ENCODE measurements at places on chromosomes 1 and 21. TPM values are rescaled to one million over a fixed set of nuclear protein-coding genes. Genes with fewer than 3 reads are reported as not detected.

The LRRC38 gene
- polyA plus RNA-seq: not detected

The PPP1R15B gene
- 8.8 TPM for polyA plus RNA-seq

The CCSAP gene
- polyA plus RNA-seq: 2.8 TPM

The GLMN gene
- polyA plus RNA-seq: 8.2 TPM

GRCh38 chr1:39529901-39530535 is 38.6 kb downstream of the BMP8A start:
- no peak for DNase-seq

DNA sequence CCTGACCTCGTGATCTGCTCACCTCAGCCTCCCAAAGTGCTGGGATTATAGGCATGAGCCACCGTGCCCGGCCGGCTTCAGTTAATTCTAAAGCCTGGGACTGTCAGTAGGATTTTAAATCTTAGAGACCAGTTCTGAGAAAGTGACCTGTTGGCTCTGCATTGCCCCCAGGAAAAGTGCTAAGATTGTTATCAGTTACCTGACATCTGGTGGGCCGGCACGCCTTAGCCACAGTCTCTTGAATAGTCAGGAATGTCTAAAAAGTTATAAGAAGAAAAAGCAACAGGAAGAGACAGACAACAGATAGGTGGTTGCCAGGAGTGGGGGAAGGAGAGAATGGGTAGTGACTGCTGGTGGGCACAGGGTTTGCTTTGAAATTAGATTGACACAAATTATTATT is 35.1 kb downstream of the RABGAP1L start:
- DNase-seq: no peak

GRCh38 chr1:159780583-159781582 is at the start of gene DUSP23:
Gene DUSP23 (plus strand): TSS chr1:159780962. CDS start chr1:159781101, 139 bp downstream.
- peak; percentile 95 for DNase-seq

DNA sequence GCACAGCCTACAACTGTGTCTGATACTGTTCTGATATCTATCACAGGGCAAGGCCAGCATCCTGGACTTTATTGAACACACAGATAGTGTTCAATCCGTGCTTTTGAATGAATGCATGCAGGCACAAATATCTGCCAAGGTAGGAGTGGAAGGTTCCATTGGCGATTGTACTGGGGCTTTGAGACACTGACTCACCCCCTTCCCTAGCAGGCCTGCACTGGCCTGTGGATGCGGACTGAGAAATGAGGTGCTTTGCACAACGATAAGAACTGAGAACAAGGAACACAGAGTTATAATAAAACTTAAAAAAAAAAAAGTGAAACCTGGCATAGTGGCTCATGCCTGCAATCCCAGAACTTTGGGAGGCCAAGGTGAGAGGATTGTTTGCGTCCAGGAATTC is 62.4 kb upstream of the NGF start:
- peak; percentile 83 for DNase-seq

- no peak for DNase-seq
Observed at GRCh38 chr1:96955307-96956012, 233.9 kb downstream of the PTBP2 start.

The KRTAP19-6 gene
- polyA plus RNA-seq: not detected

GRCh38 chr1:17579951-17580939 is 40.7 kb downstream of the ARHGEF10L start:
- no peak for DNase-seq

The CD164L2 gene
- 4.5 TPM for polyA plus RNA-seq

GRCh38 chr1:206021626-206022365 is 1.9 kb downstream of the CTSE start:
- DNase-seq: peak; percentile 64

- no peak for DNase-seq
Observed at GRCh38 chr1:204769997-204770396, 84.5 kb upstream of the LRRN2 start.

- DNase-seq: no peak
Observed at GRCh38 chr1:81432654-81433109, 368.1 kb upstream of the ADGRL2 start.

The FRRS1 gene
- polyA plus RNA-seq: 1.4 TPM

The VSIG8 gene
- polyA plus RNA-seq: 0.11 TPM

DNA sequence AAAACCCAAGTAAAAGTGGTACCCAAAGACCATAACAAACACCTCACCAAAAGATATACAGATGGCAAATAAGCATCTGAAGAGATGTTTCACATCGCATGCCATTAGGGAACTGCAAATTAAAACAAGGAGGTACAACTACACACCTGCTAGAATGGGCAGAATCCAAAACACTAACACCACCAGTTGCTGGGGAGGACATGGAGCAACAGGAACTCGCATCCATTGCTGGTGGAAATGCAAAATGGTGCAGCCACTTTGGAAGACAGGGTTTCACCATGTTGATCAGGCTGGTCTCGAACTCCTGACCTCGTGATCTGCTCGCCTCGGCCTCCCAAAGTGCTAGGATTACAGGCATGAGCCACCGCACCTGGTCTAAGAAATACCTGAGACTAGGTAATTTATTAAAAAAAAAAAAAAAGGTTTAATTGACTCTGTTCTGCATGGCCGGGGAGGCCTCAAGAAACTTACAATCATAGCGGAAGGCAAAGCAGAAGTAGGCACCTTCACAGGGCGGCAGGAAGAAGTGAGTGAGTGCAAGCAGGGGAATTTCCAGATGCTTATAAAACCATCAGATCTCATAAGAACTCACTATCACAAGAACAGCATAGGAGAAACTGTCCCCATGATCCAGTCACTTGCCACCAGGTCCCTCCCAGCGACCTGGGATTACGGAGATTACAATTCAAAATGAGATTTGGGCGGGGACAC is 30.2 kb upstream of the PRSS38 start:
- DNase-seq: no peak

DNA sequence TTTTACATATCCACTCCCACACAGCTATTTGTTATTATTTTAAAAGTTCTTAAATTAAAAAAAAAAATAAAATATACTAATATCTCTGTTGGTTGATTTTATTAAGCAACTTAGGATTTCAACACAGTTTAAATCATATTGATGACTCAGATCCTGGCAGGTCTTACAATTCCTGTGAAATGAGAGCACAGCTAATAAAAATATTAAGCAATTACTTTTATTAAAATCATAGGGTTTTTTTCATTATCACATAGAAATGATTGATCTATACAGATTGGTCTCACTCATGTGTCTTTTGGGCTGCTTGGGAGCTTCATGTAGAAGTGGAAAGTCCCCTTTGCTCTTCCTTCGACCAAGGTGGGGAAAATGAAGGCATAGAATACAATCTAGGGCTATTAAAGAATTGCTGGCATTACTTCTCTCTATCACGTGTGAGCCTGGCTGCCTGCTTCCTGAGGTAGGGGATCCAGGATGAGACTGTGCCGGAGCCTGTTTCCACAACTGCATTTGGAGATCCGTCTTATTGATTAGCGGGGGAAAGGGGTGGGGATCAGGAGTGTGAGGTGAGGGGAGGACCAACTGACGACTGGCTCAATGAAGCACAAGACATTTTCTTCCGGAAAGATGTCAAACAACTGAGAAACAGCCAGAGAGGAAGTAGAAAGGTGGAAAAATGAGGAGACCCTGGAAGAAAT is 858.0 kb downstream of the USP25 start:
- peak; percentile 74 for DNase-seq

The PDIK1L gene
- 1.0 TPM for polyA plus RNA-seq

GRCh38 chr21:45479691-45480675 is 62.3 kb downstream of the SLC19A1 start:
- DNase-seq: no peak

DNA sequence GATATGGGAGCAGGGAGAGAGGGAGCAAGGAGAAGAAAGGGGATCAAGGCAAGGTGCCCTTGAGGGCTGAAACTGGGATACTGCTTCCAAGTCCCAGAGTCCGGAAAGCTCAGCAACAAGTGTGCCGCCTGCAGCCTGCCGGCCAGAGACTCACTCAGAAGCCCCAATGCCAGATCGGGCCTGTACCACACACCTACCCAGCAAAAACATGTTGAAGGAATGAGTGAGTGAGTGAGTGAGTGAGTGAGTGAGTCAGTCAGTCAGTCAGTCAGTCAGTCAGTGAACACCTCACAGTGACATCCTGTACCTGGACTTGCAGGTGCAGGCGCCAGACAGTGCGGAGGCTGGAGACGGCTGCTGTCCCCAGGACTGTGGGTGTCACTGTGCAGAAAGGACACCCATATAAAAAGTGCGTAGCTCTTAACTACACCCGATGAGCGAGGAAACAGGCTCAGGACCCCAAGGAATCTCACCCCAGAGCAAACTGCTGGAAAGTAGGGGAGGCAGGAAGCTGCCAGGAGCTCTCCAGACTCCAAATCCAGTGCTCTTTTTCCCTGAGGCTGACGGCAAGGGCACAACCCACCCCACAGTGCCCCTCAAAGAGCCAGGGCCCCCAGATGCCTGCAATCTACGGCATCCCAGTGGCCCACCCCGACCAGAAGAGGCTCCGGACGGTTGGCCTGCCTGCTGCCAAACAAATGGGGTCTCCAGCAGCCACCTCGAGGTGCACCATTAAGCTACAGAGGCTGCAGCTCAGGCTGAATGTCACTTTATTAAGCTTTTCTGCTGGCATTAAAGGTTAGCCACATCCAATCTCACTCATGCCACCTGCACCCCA is 261.7 kb downstream of the NPHP4 start:
- peak; percentile 35 for DNase-seq

The S1PR1 gene
- polyA plus RNA-seq: 12.1 TPM

- DNase-seq: no peak
Observed at GRCh38 chr1:42420121-42420520, 35.7 kb downstream of the ZMYND12 start.

The ZBTB7B gene
- polyA plus RNA-seq: 17.3 TPM

- DNase-seq: peak; percentile 47
Observed at GRCh38 chr1:218521414-218522169, 176.5 kb downstream of the TGFB2 start.

The SLC25A34 gene
- polyA plus RNA-seq: 0.25 TPM
